ENCODE measurements at places on chromosomes 12 and 14.

- no peak for DNase-seq
These were observed 5.1 kb upstream of the PAPLN start for GRCh38 chr14:73231981-73232851.

DNA sequence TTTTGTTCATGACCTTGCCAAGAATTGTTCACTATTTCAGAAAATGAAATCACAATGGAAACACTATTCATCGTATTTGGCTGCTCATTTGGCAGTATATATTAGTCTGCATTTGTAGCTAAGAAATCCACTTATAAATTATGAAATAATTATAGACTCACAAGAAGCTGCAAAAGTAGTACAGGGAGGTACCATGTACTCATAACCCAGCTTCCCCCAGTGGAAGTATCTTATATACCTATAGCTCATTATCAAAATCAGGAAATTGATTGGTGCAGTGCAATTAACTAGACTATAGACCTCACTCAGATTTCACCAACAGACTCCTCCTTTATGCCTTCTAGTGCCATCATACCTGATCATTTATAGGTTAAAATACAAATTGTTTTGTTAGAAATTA is 178.8 kb upstream of the VASH1 start:
- DNase-seq: no peak

DNA sequence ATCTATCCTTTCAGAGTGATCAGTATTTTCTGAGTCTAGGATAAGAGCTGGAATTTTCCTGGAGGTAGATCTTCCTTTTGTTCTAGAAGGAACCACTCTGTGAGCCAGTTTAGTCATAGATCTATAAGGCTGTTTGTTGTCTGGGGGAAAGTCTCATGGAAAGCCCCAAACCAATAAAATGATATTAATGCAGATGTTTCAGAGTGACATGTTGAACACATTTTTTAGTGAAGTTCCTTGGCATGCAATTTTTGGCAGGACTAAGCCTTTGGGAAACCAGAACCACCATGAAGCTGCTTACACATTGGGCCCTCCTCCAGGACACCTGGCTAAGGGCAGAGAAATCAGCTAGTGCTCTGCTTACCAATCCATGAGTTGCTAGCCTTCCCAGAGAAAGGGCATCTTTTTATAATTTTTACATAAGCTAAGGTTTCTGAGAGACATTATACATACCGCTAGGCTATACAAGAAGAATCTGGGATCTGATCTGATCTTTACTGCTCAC is 101.5 kb upstream of the PCED1B start:
- no peak for DNase-seq

DNA sequence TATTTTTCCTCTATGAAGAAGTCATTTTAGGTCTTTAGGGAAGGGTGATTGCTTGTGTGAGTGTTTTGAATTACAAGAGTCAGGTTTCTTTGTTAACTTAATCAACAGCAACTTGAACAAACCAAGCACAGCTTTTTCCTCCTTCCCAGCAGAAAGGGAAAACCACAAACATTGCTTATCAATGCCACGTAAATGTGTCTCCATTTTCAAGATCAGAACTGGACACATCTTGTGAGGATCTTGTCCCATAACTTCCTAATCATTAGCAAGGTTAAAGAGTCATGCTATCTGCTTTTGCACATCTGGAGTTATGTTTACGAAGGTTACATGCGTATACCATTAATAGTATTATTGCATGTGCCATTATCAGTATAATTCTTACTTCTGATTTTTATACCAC is 248.0 kb upstream of the FLRT2 start:
- no peak for DNase-seq

DNA sequence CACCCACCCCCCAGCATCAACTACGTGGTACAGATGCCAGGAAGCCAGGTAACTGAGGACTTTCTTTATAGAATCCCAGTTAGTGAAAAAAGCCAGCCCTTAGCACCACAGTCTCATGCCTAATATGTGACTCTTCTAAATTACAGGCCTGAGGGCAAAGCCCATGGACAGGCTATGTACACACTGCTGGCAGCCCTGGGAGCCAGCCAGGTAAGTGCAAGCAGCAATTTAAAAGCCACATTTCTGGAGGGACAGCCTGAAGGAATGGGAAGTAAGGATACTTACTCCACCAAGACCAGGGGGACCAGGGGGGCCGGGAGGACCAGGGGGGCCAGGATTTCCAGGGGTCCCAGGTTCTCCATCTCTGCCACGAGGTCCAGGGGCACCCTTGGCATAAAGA is 7.0 kb downstream of the COL2A1 start:
- DNase-seq: no peak

DNA sequence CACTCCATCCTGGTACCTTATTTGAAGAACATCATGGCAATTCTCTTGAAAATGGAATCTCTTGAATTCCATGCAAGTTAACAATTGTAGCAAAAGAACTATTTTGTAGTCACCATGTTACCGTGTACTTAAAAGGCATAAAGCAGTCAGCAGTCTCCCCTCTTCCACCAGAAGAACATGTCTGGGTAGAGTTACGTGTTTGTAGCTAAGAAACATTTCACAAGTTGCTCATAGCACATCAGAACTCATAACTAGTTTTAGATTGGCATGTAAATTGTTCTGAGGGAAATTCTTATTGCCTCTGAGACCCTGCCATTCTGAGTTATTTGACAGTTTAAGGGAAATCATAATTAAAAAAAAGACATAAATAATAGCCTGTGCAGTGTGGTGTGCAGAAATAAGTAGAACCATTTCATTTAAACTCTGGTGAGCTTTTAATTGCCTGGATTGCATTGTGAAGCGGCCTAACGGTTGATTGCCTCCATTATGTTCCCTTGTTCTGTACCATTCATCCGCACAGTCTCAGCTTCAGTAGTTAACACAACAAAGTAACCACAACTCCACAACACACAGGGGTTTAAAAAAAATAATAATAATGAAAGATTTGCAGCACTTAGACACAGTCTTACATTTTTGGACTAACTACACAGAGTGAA is 2.6 kb downstream of the LMO3 start:
- no peak for DNase-seq

DNA sequence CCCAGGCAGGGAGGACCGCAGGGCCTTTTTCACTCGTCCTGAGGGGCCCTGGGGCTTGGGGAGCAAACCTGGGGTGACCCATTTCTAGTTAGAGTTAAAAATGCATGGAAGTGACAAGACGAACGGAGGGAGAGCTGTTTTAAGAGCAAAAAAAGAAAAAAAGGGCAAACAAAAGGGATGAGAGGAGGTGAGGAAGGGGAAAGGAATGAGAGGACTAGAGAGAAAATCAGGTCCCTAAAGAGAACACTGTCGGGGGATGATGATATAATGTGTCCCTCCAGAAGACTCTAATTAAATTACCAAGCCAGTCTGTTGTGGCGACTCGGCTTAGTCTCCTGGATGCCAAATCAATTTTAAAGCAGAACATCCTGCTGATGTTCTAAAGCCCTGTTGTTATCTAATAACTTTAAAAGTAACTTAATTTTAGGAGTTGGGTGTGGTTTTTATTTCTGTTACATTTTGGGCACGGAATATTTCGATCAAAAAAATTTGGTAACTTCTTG is 1.1 kb downstream of the ANO6 start:
- no peak for DNase-seq

GRCh38 chr12:88578276-88579160 is 1.8 kb downstream of the KITLG start:
- DNase-seq: peak; percentile 6

- DNase-seq: no peak
These were observed 155.1 kb downstream of the CEP83 start for GRCh38 chr12:94304566-94305061.

- DNase-seq: no peak
These were observed 134.2 kb downstream of the HMGA2 start for GRCh38 chr12:65958456-65958855.

DNA sequence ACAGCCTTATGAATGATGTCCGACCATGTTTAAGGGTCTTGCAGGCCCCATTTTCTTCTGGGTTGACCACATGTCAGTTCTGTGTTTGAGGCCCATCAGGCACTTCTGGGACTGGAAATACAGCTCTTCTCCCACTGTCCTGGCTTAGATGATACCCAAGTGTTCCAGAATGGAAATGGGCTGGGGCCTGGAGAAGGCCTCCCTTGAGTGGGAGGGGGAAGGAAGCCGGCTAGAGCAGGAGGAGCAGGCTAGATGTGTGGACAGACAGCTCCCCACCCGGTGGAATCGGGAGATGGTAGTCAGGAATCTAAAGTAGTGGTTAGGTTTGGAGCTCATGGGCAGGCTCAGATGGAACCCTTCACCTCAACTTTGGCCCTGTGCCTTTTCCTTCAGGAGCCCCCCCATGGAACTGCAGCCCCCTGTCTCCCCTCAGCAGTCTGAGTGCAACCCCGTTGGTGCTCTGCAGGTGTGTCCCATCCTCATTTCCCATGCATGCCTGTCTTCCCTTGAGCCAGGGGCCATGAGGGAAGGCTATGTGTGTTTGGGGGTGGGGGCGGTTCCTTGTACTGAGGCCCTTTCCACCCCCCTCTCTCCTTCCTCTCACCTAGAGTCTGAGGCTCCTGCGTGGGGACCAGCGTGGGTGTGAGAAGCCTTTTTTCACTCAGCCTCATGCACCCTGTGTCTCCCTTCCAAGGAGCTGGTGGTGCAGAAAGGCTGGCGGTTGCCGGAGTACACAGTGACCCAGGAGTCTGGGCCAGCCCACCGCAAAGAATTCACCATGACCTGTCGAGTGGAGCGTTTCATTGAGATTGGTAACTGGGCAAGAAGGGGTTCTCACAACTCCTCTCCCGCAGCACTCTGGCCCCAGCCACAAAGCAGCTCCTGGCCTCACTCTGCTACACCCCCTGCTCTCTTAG is 3.0 kb downstream of the NPFF start:
- no peak for DNase-seq

DNA sequence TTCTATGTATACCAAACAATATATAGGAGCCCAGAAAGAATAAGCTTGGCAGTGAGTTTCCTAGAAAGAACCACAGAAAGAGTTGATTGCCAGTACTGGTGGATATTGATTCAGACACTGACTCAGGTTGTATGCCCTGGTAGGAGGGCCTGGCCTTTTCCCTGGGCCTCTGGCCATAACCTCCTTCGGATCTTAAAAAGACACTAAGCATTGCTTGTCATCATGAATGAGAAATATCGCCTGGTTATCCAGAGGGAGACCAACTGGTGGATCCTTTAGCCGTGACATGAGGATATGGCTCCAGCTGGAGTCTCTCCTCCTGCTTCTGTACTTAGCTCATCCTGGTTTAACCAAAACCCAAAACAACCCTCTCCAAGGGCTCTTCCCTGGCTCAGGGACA is 231.5 kb downstream of the MSRB3 start:
- no peak for DNase-seq

DNA sequence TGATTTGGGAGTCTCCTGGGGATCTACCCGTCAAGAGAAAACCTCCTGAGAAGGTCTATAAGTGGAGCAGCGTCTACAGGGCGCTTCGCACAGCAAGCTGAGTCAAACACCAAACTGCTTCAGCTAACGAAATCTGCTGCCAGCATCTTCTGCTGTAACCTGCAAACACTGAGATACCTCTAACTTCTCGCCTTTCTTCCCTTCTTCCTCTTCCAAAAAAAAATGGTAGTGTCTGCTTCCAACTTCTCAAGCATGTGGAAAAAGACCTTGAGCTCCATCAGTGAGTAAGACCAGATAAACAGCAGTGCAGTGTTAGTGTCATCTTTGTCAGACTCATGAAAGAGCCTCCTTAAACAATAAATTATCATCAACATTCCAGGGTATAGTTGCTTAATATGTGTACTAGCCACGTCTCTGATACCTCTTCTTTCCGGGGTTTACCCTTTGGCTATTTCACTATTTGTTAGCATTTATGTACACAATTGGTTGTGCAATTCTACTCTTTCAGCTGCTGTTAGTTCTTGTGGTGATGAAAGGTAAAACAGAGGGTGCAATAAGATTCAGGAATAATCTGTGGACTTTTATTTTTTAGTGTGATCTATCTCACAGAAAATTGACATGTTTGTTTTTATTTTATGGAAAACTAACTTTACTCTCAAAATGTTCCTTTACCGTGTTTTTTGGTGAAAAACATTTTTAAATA is 81.6 kb downstream of the LLPH start:
- no peak for DNase-seq

DNA sequence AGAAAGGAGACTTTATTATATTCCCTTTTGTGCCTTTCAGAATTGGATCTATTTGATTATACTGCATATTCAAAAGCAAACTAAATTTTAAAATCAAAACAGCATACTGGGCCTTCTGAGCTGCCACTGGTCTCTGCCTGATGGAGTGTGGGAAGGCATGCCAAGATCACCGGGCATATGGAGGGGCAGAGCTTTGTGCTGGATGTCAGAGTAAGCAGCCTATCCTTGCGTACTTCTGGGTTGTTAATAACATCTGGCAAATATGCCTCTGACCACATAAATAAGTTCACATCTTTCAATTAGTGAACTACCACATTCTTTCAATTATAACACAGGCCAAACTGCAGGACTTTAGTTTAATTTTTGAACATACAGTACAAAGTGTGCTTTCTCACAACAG is 18.3 kb downstream of the MLH3 start:
- DNase-seq: no peak

DNA sequence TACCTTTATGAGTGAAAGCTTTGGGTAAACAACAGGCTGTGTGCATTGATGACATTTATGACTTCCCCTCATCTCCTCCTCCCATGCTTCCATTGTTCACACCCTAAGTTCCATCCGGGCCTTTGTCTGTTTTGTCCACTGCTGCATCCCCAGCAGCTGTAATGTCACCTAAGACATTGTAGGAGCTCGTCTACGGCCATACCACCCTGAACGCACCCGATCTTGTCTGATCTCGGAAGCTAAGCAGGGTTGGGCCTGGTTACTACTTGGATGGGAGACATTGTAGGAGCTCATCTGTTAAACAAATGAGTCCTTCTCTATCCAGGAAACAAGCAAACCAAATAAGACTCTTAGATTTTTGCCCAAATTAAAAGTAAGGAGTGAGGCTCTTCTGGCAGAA is 40.4 kb upstream of the SYCP3 start:
- DNase-seq: no peak

- no peak for DNase-seq
These were observed 47.8 kb downstream of the SLC41A2 start for GRCh38 chr12:104910196-104910840.

GRCh38 chr14:90451961-90452360 is 55.1 kb downstream of the CALM1 start:
- DNase-seq: no peak

GRCh38 chr14:40119765-40120164 is 687.5 kb upstream of the FBXO33 start:
- DNase-seq: no peak

- no peak for DNase-seq
These were observed 17.0 kb downstream of the TMPRSS12 start for GRCh38 chr12:50859621-50860310.

- DNase-seq: no peak
These were observed 170.8 kb downstream of the SNAPC1 start for GRCh38 chr14:61932974-61933373.
